ENCODE measurements at places on chromosomes 1 and 21.

GRCh38 chr1:176669782-176670181, 206.8 kb downstream of the PAPPA2 start:
- no peak for DNase-seq

GRCh38 chr1:150262388-150263320, 5.1 kb downstream of the CA14 start:
- DNase-seq: no peak

- no peak for DNase-seq
These were observed 13.3 kb upstream of the CAPN8 start for GRCh38 chr1:223678841-223679240.

- no peak for DNase-seq
These were observed 228.8 kb upstream of the KAZN start for GRCh38 chr1:14369526-14370213.

DNA sequence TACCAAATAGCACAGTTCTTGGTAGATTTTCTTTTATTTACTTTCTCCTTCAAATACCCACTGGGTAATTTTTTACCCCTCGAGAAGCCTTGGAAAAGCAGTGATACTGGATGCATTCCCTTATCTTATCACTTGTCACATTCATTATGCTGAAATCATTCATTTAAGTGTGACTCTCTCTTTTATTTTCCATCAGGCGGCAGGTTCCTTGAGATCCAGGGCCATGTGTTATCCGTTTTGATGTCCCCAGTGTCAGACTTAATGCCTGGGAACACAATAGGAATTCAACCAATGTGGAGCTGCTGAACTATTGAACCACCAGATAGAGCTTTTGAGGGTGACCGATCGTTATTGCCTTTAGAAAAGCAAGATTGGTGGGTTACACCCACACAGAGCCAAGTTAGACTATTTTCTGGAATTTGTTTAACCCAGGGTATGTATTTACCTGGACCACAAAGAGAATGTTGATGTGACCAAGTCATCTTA, 51.5 kb upstream of the ATP5PO start:
- no peak for DNase-seq
